ENCODE measurements at places on chromosomes 2 and 18.

DNA sequence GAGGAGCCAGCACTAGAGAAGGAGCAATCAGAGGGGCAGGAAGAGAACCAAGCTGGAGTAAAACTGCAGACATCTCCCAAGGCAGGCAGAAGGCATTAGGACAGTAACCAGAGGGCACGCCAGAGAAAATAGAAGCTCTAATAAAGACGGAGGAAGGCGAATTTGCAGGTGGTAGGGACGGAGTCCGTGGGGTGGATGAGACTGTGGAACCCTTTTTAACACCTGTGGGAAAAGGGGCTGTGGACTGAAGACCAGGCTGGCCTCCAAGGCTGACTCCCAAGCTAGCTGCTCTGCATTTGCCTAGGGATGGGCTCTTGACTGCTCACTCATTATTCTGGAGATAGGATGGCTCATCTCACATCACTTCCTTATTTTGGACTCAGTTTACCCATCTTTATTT, 49.5 kb downstream of the SLC4A1AP start:
- DNase-seq = no peak

GRCh38 chr2:47654790-47655562, 128.0 kb upstream of the MSH6 start:
- no peak for DNase-seq

- no peak for DNase-seq
These were observed 83.4 kb downstream of the TTN start for GRCh38 chr2:178723786-178724346.

DNA sequence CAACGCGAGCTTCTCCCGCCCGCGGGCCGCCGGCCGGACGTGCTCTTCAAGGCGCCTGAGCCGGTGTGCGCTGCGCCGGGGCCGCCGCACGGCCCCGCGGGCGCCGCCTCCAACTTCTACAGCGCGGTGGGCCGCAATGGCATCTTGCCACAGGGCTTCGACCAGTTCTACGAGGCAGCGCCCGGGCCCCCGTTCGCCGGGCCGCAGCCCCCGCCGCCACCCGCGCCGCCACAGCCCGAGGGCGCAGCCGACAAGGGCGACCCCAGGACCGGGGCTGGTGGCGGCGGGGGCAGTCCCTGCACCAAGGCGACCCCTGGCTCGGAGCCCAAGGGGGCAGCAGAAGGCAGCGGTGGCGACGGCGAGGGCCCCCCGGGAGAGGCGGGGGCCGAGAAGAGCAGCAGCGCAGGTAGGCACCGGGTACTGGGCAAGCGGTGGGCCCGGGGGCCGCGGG, 676 bp downstream of the HOXD11 start:
- DNase-seq = no peak

GRCh38 chr2:171908235-171908634, 14.0 kb upstream of the HAT1 start:
- DNase-seq = no peak

GRCh38 chr18:59990121-59990823, 90.5 kb downstream of the PMAIP1 start:
- DNase-seq = no peak

DNA sequence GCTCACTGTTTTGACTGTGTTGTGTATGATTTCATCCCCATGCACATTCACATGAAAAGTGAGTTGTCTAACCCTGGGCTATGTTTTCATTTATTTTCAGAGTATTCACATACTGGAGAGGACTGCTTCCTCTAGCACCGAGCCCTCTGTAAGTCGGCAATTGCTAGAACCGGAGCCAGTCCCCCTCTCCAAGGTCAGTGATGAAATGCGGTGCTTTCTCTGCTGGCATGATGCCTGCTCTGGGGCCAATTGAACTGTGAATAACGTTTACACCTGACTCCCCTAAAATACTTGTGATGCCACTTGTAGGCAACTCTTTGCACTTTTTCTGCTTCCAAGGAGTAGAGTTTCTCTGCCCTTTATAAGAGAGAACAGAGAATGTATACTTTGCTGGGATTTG, 126.9 kb downstream of the PRKRA start:
- no peak for DNase-seq

DNA sequence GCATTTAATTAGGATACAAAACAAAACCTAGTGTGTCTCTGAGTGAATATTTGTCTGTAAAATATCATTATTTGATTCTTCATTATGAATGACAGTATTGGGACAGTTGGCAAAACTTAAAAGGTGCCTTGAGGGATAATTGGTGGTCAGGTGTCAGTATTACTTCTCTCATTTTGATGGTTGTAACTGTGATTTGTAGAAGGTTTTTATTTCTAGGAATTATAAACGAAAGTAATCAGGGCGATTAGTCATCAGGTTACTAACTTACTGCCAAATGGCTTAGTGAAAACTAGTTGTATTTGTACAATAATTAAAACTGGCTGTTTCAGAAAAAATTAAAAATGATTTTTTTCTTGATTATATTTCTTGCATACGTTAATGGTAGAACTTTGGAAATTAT, 117.6 kb downstream of the BIRC6 start:
- no peak for DNase-seq

GRCh38 chr18:9048808-9049494, 53.5 kb upstream of the NDUFV2 start:
- DNase-seq = no peak

- DNase-seq = peak; percentile 51
These were observed 25.0 kb upstream of the RAPGEF4 start for GRCh38 chr2:172710584-172711047.

Measured in mesothelial cell of epicardium (in vitro differentiated cells).